Activated naive CD8-positive, alpha-beta T cell treated with anti-CD3 and anti-CD28 coated beads, Interleukin-2, amount 50 U/mL, for 24 hours (primary cell): ENCODE measurements at places on chromosomes 5 and 9.

- no peak for DNase-seq
Measured at GRCh38 chr5:170628691-170629565, 125.1 kb downstream of the KCNIP1 start.

DNA sequence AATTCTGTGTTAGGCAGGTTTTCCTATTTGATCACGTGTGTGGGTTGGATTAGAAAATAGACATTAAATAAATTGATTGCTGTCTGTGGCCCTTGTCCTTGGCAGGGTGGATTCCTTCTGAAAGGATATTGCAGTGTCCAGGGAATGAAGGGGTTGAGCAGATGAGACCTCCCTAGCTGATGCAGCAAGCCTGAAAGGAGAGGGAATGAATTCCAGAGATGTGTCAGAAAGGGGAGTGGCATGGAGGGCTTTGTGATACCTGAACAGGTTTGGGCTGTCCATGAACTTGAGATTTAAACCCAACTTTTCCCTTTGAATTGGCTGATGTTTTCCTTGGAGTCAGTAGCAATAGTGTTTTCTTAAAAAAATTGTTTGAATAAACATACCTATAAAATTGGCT is 66.8 kb downstream of the ADCY2 start:
- no peak for DNase-seq

GRCh38 chr9:26947736-26948135 is 694 bp upstream of the PLAA start:
- DNase-seq: peak; percentile 36

DNA sequence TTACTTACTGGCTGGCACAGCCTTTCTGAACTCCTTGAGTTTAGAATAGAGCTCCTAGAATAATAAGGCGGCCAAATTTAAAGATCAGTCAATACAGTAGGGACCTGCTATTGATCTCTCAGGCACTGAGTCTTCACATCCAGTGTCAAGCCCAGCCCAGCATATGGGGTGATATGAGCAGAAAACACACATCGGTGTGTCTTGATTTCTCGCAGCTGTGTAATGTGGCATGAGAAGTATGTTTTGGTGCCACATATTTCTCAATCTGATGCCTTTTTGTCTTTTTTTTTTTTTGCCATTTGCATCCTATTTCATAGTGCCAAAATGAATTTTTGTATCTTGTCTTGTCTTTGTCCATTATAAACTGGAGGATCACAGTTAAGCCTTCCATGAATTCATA is 51.4 kb upstream of the FSD1L start:
- DNase-seq: no peak

DNA sequence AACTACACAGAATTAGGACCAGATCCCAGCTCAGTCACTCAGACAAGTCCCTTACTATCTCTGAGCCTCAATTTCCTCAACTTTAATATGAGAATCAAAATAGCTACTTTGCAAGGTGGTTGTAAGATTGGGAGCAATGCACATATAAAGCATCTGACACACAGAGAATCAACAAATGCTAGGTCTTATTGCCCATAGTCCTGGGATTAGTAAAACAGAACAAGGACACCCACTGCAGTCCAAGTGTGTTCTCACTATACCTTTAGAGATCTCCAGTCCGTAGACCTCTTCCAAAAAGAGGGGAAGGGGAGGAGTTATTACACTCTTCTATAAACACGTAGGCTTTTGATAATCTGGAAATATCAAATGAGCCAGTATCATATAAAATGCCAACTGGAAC is 190.0 kb downstream of the CCDC192 start:
- DNase-seq: no peak

GRCh38 chr9:135081264-135081660 is 6.2 kb upstream of the OLFM1 start:
- no peak for DNase-seq
